G401 (cell line): ENCODE measurements at places on chromosomes 3 and 15. TPM values are rescaled to one million over a fixed set of nuclear protein-coding genes. Genes with fewer than 3 reads are reported as not detected.

The SLC22A13 gene
- total RNA-seq, result not detected in 2 replicates

The A4GNT gene
- not detected in 2 replicates for total RNA-seq

The CDHR4 gene
- total RNA-seq, result not detected in 2 replicates

The APOD gene
- 1.3 and 2.9 TPM in 2 replicates for total RNA-seq

The TBC1D2B gene
- total RNA-seq, result 9.7 and 13.9 TPM in 2 replicates

- no peak for DNase-seq
Observed at GRCh38 chr3:9884555-9885165, 4.6 kb upstream of the CIDEC start.

The DHFR2 gene
- 0.31 and 0.81 TPM in 2 replicates for total RNA-seq

The SYNM gene
- 21.8 and 26.1 TPM in 2 replicates for total RNA-seq

DNA sequence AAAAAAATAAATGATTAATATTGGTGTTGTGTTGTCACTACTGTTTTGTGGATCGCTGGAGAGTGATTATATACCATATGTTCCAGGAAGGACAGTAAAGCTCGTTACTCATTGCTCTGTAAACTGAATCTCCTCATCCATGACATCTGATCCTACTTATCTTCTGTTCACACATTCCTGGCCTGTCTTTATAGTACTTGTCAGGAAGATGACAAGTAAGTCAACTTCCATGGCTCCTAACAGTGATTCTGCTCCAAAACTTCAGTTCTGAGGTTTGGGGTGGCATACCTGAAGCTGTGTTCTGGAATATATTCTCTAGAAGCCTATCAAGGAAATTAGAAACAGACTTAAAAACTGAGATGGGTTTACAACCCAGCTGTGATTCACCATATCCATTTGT is 288.9 kb downstream of the ZBBX start:
- DNase-seq, result no peak

DNA sequence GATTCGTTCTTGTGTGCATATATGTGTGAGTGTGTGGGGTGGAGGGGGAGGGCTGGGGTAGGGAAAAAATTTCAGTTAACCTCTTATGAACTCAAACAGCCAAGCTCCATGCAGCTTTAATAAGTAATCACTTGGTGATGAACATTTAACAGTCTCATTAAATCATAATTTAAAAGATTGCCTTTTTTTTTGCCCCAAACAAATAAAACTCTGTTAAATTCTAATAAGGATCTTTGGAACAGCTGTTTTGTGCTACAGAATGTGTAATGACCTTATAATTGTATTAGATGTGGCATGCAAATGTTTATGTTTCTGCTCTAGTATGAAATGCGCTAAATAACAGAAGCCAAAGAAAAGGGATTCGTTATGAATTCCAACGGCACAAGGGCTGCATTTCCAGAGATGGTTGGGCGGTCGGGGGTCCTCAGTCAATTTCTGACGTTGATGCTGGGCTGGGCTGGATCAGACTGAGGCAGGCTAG is 80.0 kb upstream of the RORA start:
- no peak for DNase-seq

DNA sequence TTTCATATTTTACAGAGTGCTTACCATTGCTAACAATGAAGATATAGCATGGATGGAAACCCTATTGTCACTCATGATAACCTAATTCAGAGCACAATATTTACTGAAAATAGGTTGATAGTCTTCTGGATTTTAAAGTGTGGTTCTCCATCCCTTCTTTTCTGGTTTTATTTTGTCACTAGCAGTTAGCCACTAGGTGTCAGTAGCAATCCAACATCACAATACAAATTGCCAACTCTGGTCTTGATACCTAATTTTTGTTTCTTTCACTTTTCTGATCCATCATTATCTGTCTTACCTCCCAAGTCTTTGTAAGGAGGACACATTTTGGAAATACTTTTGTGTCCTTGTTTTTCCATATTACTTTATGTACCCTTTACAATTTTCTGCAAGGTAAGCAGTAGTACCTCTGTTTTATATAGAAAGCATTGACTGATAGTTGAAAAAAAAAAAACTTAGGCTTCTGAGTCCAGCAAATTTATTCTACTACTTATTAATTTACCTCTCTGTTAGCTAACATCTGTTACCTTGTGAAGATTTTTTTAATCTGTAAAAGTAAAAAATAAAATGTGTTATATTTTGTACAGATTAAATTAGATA is 28.3 kb upstream of the CRYBG3 start:
- DNase-seq, result peak; percentile 60
